ENCODE measurements at places on chromosomes 3 and 15. TPM values are rescaled to one million over a fixed set of nuclear protein-coding genes. Genes with fewer than 3 reads are reported as not detected.

The CCDC13 gene
- not detected for total RNA-seq

The CLEC3B gene
- not detected for total RNA-seq

The DPPA2 gene
- total RNA-seq, result not detected

The LYZL4 gene
- total RNA-seq, result not detected

The CCR4 gene
- total RNA-seq, result 0.06 TPM

The P2RY14 gene
- not detected for total RNA-seq

- no peak for DNase-seq
Measured at GRCh38 chr3:138367911-138368310, 19.5 kb downstream of the MRAS start.
